Ureter (tissue), 1 donor: ENCODE measurements at places on chromosomes 3 and 15. TPM values are rescaled to one million over a fixed set of nuclear protein-coding genes. Genes with fewer than 3 reads are reported as not detected.
A peak's percentile ranks its signal among the peaks of the same experiment; 100 is the strongest.

DNA sequence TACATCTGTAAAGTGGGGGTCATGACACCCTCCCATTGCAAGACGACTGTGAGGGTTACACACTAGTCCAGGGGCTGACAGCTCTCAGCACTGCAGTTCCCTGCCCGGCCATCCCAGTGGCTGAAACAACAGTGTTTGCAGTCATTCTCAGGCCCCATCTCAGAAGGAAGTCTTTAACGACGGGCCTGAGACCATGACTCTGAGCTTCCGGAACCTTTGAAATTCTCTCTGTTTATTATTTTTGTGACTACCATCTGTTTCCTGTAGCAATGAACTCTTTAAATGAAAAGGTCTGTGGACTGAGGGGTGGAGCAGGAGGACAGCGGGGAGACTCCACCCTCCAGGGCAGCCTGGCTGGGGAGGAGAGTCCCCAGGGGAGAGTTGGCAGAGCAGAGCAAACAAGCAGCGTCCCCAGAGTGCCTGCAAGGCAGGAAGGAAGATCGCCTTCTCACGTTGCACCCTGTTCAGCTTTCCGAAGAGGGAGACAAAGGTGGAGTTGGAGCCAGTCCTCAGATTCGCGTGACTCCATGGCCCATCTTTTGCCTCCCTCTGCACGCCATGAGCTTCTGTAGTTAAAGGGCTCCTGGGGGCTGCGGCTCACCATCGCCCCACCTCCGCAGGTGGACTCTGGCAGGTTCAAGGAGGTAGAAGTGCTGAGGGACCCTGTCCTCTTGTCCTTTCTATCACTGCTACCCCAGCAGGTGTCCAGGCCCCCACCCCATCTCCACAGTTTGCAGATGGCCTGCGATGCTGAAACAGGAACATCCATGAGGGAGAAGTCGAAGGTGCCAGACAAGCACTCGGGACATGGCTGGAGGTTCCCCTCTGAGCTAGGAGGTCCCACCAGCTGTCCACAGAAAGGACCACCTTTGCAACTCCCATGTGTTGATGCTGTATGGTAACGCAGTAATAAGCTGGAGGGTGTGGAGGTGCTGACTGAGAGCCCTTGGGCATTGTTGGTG lies 525.8 kb upstream of the PROK2 start:
- DNase-seq = peak; percentile 62

GRCh38 chr15:76116138-76116885 lies 56.5 kb downstream of the TMEM266 start:
- no peak for DNase-seq

The ZMYND10 gene
- 0.26 TPM for total RNA-seq

DNA sequence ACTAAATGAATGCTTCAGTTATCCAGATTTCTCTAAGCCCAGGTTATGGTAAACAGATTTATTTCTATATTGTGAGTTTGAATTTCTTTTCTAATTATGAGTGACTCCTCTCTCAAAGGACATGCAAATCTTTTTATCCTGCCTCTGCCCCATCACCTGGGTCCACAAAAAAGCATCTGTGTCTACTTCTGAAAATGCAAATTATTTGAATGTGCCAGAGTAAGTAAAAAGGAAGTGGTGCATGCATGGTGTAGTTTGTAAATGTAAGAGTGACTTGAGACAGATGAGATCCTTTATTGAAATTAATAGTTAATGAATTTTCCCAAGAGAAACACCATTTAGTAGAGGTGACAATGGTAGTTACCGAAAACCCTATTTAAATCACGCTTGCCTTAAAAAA lies 26.9 kb downstream of the MCTP2 start:
- DNase-seq = no peak

DNA sequence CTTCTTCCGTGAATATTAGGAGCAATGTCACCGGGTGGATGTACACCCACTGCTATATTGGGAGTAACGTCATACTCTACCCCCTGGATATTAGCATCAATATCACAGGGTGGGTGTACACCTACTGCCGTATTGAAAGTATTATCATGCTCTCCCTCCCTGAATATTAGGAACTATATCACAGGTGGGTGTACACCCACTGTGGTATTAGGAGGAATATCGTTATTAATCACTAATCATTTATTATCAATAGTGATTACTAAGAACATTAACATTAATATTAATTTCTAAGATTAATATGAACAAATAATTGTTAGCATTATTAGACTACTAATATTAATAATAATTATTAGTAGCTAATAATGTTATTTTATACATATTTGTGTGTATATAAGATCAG lies 21.4 kb upstream of the BMF start:
- no peak for DNase-seq

The IGSF11 gene
- 2.0 TPM for total RNA-seq

GRCh38 chr3:50194128-50194902 lies 2.9 kb downstream of the GNAT1 start:
- no peak for DNase-seq

The FBLN2 gene
- 42.7 TPM for total RNA-seq

DNA sequence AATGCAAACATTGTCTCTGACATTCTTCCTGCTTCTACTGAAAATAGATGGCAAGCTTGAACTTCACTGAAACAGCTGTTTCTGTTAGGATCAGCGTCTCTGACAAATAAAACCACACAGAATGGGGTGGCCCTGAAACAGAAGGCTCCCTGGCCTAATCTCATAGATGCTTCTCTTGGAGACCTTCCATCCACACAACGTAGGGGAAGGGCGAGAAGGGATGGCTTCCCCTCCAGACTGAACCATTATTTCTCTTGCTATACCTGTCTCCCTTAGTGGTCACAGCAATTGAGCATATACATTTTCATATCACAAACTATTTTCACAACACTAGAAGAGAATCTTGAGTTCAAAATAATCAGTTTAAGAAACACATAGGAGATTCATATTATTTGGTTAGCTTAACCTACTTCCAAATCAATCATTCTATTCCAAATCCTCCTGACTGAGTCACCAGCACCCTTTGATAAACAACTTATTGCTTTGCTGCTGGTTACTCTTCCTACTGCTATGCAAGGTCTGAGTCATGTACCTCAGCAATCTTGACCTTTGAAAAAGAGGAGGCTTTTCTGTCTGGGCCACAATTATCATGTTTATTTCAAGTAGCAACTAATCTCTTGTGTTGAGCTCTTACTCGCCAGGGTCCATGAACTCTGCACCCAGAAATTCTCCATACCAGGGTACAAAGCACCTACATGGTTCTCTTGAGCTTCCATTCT lies 45.5 kb downstream of the CBLB start:
- no peak for DNase-seq

- no peak for DNase-seq
These were observed 6.0 kb upstream of the TM2D3 start for GRCh38 chr15:101657968-101658784.

The RARB gene
- total RNA-seq = 14.0 TPM

- no peak for DNase-seq
These were observed 88.9 kb upstream of the SNTN start for GRCh38 chr3:63563572-63563971.

- no peak for DNase-seq
These were observed 68.0 kb upstream of the RPL35A start for GRCh38 chr3:197881970-197882338.

- no peak for DNase-seq
These were observed 498 bp downstream of the PDE12 start for GRCh38 chr3:57556459-57557084.
